ENCODE measurements at places on chromosomes 4 and X.

GRCh38 chr4:138344851-138345250 lies 102.7 kb upstream of the SLC7A11 start:
- no peak for DNase-seq

- DNase-seq: no peak
Observed at GRCh38 chrX:11431786-11432185, 138.6 kb downstream of the AMELX start.

- DNase-seq: no peak
Observed at GRCh38 chr4:168474660-168475320, 5.5 kb downstream of the DDX60L start.

DNA sequence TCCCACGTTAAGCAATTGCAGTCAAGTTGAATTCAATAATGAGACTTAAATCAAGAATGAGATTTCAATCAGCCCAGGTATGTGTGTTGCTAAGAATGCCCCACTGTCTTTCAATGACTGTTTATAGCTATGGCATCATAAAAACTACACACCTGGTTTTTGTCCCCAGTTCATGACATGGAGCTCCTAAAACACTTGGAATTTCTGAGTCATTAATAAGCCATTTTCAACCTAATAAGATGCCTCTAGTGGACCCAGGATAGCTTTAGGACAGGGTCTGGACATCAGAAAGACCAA lies 72.7 kb upstream of the STS start:
- DNase-seq: no peak

GRCh38 chr4:81541161-81541945 lies 69.6 kb upstream of the RASGEF1B start:
- DNase-seq: no peak

- DNase-seq: peak; percentile 3
Observed at GRCh38 chrX:18098763-18099162, 121.9 kb downstream of the BEND2 start.

DNA sequence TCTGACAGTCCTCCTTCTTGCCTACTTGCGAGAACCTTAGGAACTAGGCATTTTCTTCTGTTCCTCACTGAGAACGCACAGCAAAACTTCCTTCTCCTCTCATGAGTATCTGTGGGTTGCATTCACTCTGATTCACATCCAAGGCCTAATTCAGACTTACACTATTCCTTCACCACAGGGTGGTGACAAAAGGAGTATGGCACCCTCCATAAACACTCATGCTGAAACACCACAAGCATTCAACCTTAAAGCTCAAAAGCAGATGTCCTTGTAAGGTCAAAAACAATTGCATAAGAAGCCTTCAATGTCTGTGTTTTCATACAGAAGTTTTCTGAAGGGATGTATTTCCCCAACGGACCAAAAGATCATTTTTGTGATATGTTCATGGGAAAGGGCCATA lies 147.3 kb downstream of the CORIN start:
- DNase-seq: no peak

GRCh38 chr4:10163296-10163695 lies 46.7 kb upstream of the WDR1 start:
- DNase-seq: no peak

DNA sequence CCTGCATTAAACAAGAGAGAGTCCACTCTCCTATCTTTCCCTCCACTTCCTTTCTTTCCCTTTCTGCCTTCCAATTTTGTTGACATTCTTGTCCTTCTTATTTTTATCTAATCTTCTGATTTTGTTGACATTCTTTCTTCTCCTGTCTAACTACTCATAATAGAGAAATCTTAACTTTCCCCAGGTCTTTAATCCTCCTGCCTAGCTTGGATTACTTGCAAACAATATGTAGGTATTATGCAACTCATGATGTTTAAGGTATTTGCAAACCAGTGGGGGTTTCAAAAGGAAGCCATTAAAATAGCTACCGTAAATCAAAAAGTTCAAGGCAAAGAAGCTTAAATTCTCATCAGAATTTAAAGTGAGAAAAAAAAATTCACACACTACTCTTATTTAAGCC lies 53.9 kb downstream of the PROM1 start:
- no peak for DNase-seq

DNA sequence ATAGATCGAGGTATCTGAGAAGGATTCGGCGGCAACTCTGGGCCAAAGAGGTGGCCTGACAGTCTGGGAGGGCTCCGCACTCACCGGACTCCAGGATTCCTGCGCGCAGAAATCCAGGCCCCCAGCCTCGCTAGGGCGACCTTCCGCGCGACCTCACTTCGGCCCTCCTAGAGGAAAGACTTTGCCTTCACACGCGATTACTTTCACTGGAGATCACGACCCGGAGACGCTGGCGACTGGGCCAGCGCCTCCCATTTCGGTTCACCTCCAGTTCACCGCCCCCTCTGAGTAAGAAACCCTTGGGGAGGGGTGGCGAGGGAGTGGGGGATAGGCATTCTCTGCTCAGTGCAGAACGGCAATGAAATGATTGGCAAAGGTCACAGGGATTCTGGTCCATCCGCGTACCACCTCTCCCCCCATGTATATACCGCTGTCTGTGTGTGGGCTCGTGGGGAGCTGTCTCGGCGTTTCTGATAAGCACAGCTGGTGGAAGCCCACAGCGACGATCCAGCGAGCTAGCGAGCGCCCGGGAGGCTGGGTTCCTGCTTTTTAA lies 2.5 kb downstream of the POU3F4 start:
- peak; percentile 29 for DNase-seq

DNA sequence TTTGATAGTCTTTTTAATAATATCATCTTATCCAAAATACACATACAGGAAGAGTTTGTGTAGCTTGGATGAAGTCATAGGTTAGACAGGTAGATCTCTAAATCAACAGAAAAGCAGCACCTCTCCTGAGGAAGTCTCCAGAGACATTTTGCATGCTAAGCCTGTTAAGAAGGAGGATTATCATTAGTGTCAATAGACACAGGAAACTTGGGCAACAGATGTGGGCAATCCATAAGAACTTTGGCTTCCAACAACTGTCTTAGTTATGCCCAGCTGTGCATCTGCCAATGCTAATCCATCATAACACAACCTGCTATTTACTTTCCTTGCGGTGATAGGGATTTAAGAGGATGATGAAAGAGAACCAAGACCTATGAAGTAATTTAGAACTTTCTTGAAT lies 1052.6 kb downstream of the RPA4 start:
- no peak for DNase-seq

- DNase-seq: no peak
Observed at GRCh38 chrX:136754651-136755050, 26.1 kb downstream of the ARHGEF6 start.

GRCh38 chr4:87209182-87209581 lies 11.2 kb downstream of the KLHL8 start:
- no peak for DNase-seq

DNA sequence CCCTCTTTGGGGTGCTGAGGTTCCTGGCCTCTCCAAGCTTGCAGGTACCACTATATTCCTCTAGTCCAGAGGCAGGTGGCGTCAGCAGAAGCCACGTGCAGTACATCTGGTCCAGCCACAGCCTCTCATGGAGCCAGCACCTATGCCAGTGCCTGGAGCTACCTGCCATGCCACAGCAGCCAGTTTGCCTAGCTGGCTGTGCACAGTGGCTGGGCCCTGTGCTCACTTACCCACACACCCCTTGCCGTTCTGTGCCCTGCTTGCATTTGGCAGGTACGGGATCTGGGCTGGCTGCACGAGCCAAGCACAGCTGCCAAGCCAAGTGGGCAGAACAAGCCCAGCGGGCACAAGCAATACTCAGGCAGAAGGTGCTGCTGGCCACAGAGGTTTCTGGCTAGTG lies 601.1 kb downstream of the EPHA5 start:
- DNase-seq: no peak

DNA sequence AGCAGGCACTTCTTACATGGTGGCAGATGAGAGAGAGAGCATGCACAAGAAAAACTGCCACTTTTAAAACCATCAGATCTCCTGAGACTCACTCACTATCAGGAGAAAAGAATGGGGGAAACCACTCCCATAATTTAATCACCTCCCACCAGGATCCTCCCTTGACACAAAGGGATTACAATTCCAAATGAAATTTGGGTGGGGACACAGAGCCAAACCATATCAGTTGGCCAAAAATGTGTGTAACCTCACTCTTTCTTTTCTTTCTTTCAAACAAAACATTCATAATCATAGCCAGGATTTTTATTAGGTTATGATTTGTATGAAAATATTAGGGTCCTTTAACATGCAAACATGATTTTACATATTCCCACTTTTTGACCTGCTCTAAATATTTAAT lies 222.1 kb downstream of the PCDH18 start:
- DNase-seq: peak; percentile 57

DNA sequence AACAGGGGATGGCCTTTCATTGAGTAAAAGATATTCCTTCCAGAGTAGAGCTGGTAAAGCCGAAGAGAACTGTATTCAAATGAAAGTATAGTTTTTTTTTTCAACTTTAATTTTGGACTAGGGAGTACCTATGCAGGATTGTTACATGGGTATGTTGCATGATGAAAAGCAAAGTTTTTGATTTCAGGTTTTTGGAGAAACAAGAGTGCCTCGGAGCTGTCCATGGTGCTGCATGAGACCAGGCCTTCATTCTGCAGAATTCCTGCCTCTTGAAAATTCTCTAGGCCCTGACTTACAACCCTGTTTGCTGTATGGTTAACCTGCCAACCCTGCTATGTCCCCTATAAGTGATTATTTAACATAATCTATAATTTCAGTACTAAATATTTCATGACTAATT lies 1065.7 kb upstream of the FTHL17 start:
- peak; percentile 52 for DNase-seq

- DNase-seq: peak; percentile 95
Observed at GRCh38 chr4:183905081-183905592, at the start of gene STOX2. Gene STOX2, plus strand, starts transcription at chr4:183905307. Its CDS starts 1,484 bp downstream, at chr4:183906791.
